ENCODE measurements at places on chromosomes 5 and 9.

GRCh38 chr5:41337216-41337615 is 123.9 kb upstream of the C6 start:
- DNase-seq = no peak

DNA sequence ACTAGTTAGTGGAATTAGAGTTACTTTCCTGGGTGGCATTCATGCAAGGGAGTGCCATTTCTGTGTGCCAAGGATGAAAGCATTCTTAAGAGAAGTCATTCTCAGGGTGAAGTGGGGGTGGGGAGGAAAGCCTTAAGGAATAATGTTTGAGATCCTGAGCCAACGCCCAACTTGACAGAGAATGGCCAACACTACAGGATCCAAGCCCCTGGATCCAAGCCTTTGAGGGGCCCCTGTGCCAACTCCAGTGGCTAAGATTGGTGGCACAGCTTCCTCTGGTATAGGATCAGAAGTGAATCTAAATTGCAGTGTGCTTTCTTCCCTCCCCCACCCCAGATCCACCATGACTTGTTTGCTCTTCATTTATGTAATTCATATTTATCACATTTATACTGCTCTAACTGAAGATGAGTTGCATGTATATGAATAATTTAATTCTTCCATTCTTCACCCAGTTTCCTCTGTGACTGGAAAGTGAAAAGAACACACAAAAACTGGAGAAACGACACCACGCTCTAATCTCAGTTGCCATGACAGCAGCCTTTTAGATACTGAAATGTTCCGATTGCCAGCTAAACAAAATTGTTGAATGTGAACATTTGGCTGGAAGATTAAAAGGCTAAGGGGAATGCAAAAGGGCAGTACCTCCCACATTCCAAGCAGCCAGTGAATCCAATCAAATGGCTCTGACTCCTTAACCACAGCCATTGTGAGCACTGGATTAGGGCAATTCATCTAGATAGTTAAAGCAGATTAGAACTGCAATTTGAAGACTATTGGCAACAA is 4.5 kb downstream of the ZNF608 start:
- DNase-seq = no peak

GRCh38 chr9:97528529-97529230 is 27.2 kb downstream of the TMOD1 start:
- no peak for DNase-seq

DNA sequence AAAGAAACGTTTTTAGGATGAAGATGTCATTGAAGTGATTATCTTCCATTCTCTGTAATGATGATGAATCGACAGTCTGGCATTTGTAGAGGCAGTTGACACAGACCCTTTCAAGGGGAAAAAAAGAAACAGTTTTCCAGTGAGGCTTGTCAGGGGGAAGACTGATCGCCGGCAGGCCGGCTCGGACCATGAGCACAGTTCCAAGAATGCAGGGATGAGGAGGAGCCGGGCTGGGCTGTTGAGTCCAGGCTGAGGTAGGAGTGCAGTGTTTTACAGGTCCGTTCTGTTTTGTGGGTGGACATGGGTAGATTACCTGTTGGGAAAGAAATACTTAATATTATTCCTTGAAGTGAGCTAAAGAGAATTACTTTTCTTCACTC is 194.6 kb downstream of the AOPEP start:
- DNase-seq = no peak

Measured in hematopoietic multipotent progenitor cell (in vitro differentiated cells).